ENCODE measurements at places on chromosomes 6 and 20.

GRCh38 chr20:5720696-5721095 is 29.5 kb upstream of the SHLD1 start:
- no peak for DNase-seq

DNA sequence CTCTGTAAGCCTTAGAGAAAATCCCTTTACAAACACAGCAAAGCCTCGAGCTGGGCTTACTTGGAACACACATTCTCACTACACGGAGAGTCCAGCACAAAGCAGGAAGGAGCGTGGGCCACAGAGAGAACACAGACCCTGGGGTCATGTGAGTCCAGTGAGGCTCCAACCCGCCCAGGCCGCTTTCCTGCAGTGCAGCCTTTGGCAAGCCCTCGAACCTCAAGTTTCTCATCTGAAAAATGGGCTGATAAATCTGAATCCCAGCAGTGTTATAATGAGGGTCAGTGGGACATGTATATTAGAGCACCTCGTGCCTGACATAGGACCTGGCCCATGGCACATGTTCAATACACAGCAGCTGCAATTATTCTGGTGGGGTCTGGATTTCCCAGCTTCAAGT is 305.5 kb upstream of the SULF2 start:
- DNase-seq = no peak

GRCh38 chr6:82275686-82276085 is 28.1 kb upstream of the IBTK start:
- no peak for DNase-seq

DNA sequence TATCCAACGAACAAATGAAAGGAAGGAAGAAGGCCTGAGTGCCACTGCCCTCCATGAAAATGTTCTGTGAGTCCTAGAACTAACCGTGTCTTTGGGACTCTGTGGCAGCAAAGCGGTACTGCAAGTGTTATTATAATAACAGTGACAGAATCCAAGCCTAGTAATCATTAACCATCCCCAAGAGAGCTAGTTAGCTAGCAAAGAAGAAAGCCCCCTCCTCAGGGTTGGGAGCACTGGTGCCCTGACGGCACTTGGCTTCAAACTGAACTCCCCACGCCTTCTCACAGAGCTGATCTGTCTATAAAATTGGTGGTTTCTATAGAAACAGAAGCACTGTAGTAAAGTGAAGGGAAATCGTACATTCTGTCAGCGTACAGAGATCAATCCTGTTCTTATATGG is 239.8 kb downstream of the PTPRT start:
- DNase-seq = no peak

GRCh38 chr6:93574299-93574698 is 154.9 kb upstream of the EPHA7 start:
- DNase-seq = no peak

- no peak for DNase-seq
Measured at GRCh38 chr6:159941286-159942113, 27.4 kb upstream of the IGF2R start.

DNA sequence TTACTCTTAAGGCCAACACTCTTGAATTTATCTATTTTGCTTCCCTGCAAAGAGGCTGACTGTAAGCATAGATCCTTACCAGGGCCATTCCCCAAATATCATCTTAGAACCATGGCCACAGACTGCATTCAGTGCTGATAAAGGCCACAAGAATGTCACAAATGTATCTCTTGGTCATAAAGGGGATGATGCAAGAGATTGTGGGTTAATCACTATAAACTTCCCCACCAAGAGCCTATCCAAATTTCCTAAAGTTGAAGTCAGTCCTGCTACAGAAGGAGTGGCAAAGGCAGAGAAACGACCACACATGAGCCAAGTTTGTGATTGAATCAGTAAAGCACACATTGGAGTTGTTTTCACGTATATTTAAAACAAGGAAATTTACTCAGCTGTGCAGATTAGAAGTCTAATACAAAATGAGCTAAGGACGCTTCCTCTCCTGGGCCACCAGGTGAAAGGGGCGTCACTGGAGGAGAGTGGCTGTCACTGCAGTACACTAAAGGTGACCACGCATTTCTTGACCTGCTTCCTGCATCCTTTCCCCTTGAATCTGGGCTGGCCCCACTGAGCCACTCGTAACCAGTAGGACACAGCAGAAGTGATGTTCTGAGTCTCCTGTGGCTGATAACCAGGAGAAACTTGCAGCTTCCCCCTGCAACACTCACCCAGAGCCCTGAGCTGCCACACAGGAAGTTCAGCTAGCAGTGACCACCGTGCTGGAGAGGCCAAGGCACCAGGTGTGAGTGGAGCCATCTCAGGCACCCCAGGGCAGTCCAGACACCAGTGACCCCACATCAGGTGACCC is 181.9 kb downstream of the SYNDIG1 start:
- DNase-seq = no peak
